ENCODE measurements at places on chromosomes 13 and 19. TPM values are rescaled to one million over a fixed set of nuclear protein-coding genes. Genes with fewer than 3 reads are reported as not detected.

Gene MED29
- total RNA-seq = 22.2 TPM

Gene AKAP8
- 37.2 TPM for total RNA-seq

Gene EDDM13
- not detected for total RNA-seq

Gene LILRB3
- total RNA-seq = 1.6 TPM

Gene INSL3
- total RNA-seq = 6.8 TPM

Gene ZNF701
- 22.7 TPM for total RNA-seq

Gene ZNF835
- total RNA-seq = 2.2 TPM

Gene SACS
- total RNA-seq = 33.5 TPM

- no peak for DNase-seq
Measured at GRCh38 chr19:530134-531008, 1.2 kb upstream of the CDC34 start.

- peak; percentile 25 for DNase-seq
Measured at GRCh38 chr19:48445256-48445605, 552 bp upstream of the GRWD1 start.

DNA sequence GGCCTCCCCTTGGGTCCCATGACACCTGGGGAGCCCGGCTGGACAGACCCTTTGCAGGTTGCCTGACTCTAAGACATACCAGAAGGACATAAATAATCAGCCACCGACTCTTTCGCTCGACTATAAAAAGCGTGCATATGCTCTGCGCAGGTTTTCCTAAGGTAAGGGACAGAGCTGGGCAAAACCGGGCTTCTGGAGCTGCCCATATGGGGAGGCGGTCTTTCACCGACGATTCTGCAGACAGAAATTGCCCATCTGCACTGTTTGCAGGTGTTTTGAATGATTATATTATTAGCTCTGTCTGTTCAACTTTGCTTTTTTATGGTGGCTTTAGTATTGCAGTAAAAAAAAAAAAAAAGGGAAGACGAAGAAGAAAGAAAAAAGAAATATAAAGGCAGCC lies 347.2 kb downstream of the TSHZ3 start:
- DNase-seq = no peak

GRCh38 chr13:111119966-111120365 lies 4.9 kb downstream of the ARHGEF7 start:
- no peak for DNase-seq

GRCh38 chr13:23767838-23768237 lies 121.4 kb downstream of the MIPEP start:
- no peak for DNase-seq

GRCh38 chr13:81320516-81320915 lies 979.6 kb upstream of the SPRY2 start:
- DNase-seq = no peak

DNA sequence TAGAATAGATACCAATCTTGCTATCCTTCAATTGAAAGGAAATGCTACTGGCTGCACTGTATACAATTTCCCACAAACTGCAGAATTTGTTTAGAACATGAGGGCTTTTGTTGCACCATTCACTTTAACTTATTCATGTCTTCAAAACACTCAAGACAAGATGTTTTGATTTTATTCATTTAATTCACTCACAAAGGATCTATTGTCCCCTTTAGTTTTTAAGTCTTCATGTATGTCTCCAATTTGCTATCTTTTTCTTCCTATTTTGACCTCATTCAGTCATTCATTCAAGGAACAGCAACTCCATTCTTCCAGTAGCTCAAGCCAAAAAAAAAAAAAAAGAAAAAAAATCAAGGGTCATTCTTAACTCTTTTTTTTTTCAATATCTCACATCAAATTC lies 130.6 kb upstream of the SOX21 start:
- DNase-seq = no peak

- DNase-seq = no peak
Measured at GRCh38 chr13:41565846-41566245, 108.5 kb downstream of the RGCC start.

DNA sequence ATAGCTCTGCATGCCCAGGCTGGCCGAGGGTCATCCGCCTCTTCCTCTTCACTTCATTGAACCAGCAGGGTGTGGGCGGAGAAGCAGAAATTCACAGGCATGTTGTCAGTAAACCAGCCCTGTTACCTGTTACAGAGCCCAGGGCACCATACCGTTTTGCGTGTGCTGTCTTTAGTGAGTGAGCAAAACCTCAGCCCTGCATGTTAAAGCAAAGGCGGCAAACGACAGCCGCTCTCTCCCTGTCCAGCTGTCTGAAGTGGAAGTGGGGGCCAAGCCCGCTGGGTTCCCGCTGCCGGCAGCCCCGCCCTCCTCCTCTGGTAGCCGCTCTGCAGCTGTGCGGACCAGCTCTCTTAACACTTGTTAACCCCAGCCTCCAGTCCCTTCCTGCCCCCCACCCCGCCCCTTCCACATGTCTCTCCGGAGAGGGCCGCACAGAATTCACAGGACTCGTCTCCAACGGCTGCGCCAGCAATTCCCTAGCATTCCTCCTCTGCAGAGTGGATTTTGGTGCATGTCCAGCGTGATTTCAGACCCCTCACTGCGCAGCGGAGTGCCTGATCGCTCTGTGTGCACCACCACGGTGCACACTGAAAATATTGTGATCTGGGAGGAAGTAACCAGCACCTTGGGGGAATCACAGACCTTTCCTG lies 12.7 kb downstream of the KLHL26 start:
- no peak for DNase-seq

GRCh38 chr13:44504116-44504515 lies 72.0 kb downstream of the TSC22D1 start:
- DNase-seq = no peak

DNA sequence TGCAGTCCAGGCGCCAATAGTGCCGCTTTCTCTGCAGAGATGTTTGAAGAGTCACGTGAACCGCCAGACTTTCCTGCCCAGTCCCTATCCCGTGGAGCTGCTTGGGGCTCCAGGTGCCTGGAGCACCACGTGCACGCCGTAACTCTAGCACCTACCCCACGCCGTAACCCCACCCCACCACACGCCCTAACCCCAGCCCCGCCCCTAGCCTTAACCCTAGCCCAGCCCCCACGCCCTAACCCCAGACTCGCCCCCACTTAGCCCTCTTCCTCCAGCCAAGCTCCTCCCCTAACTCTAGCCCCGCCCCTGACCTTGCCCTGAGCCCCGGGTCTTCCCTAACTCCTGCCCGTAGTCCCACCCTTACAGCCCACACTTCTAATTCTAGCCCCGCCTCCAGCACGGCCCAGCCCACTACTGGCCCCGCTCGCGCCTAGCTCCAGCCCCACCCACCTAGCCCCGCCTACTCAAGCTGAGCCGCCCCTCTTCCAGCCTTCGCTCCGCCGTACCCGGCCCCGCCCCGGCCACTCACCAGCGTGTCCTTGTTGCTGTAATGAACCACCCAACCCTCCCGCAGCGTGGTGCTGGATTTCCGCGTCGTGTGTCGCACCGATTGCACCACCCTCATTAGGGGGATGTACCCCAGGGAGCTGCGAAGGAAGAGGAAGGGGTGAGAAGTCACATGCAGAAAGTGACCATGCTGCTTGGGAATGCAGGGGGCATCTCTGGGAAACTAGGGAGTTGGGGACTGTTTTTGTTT lies 19.5 kb downstream of the PRKD2 start:
- DNase-seq = peak; percentile 26

DNA sequence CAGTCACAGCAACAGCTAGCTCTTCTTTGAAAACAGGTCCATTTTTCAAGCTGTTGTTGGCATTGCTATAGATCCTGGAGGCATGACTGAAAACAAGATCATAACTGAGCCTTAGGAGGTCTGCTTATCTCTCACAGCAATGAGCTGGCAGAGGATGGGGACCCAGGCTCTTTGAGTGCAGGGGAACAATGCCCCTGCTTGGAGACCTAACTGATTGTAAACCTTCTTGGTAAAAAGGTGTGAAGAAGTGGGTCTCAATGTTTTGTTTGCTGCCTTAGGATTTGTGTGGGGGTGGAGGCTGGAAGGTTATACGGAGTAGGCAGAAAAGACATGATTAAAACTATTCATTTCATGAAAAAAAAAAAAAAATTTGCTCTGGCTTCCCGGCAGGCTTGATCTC lies 94.6 kb downstream of the EFNB2 start:
- DNase-seq = no peak

- DNase-seq = no peak
Measured at GRCh38 chr19:5545984-5546383, 21.8 kb downstream of the TINCR start.

DNA sequence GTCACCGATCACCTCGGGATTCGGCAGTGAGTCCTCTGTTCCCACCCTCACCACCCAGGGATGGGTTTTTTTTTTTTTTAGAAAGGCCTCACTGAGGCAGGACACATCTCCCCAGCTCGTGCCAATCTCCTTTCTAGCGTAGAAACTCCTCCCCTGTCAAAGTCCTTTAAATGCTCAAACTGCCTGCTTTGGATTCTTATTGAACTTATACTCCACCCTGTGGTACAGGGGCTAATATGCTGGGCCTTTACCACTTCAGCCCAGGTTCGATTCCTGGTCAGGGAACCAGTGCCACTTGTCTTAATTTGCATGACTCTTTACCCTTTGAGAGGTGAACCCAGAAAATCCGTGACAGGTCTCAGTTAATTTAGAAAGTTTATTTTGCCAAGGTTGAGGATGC lies 8.3 kb upstream of the ZNF14 start:
- no peak for DNase-seq

GRCh38 chr13:91273675-91274074 lies 73.8 kb upstream of the MIR17HG start:
- no peak for DNase-seq

- DNase-seq = peak; percentile 68
Measured at GRCh38 chr19:12156223-12157058, at the start of gene ZNF625. Gene ZNF625, minus strand, starts transcription at chr19:12156734. Its CDS starts 176 bp downstream, at chr19:12156558.

- DNase-seq = peak; percentile 82
Measured at GRCh38 chr19:45125975-45126493, 33.1 kb downstream of the PPP1R37 start.

GRCh38 chr19:14835011-14835410 lies at the start of the genes OR7A5 and OR7C1:
Gene OR7A5, minus strand, starts transcription at chr19:14835185. Its CDS starts 6,944 bp downstream, at chr19:14828241.
Gene OR7C1, minus strand, starts transcription at chr19:14835185. Its CDS starts 35,049 bp downstream, at chr19:14800136.
- no peak for DNase-seq

DNA sequence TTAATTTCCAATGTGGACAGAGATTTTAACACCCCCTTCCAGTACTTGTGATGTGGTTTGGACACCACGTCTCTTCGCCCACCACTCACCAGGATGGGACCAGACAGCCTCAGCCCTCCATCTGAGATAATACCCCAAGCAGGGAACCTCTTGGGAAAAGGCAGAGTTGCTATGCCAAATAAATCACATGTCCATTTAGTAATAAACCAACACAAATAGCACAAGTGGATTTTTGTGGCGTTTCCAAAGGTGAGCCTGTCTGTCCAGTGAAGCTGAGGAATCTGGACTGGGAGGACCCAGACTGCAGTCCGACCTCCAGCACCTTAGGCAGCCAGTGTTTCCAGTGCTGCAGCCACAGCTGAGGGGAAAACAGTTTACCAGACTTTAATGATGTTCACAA lies 34.1 kb upstream of the GAS6 start:
- no peak for DNase-seq

- no peak for DNase-seq
Measured at GRCh38 chr13:46516599-46517338, 36.2 kb upstream of the LRCH1 start.
